Forelimb muscle (tissue), 1 donor: ENCODE measurements at places on chromosomes 11 and 22. TPM values are rescaled to one million over a fixed set of nuclear protein-coding genes. Genes with fewer than 3 reads are reported as not detected.

DNA sequence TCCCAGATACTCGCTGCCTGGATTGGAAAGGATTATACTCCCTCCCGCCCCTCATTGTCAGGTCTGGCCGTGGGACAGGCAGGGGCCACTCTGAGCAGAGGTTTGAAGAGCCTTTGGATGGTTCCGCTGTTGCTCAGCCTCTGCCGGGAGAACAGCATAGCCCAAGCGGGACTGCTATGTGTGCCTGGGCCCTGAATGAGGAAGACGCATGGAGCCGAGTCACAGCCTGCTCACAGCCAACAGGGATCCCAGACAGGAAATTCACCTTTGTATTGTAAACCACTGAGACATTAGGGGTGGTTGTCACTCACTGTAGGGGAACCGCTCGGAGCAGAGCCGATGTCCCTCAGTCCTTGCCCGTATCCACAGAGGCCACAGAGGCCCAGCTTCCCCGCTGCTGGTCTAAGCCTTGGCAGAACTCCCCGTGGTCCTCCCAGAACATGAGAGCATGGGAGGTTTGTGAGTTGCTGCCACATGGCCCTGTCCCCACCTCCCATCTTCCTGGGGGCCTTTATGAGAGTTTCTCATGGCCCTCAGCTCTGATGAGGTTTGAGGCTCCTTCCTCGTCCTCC lies 10.7 kb upstream of the FAM118A start:
- no peak for DNase-seq

GRCh38 chr22:42069801-42070516 lies 653 bp downstream of the NAGA start:
- DNase-seq, result no peak

GRCh38 chr11:63869683-63870082 lies 30.8 kb downstream of the MARK2 start:
- DNase-seq, result no peak

- no peak for DNase-seq
These were observed 164.7 kb upstream of the B3GAT1 start for GRCh38 chr11:134576721-134577171.

GRCh38 chr11:15662285-15662684 lies 547.6 kb downstream of the INSC start:
- DNase-seq, result no peak

- no peak for DNase-seq
These were observed 14.7 kb downstream of the MGAT3 start for GRCh38 chr22:39471381-39472141.

DNA sequence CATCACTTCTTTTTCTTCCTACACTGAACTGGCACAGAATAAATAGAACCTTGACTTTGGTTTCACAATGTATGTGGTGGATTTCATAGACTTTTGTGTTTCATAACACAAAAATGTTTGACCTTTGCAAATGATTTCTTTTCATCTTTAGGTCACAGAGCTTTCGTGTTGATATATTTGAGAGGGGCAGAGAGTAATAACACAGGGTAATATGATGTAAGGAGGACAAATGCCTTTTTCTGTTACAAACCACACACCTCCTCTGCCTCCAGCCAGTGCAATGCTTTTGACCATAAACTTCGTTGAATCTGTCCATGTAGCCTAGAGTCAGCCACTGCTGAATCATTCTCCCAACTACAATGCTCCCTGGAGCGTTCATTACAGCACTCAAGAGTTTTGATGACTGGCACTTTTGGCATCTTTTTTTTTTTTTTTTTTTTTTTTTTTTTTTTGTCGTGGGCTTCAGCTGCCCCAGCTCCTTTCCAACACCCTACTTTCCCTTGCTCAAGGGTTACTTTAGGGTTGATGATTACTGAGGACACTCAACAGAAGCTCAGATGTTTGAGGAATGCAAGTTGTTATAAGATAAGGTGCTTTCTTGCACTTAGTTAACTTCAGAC lies 11.4 kb upstream of the CAT start:
- DNase-seq, result no peak

- no peak for DNase-seq
These were observed 111.6 kb upstream of the BMAL1 start for GRCh38 chr11:13166036-13166435.

- no peak for DNase-seq
These were observed 2.8 kb downstream of the THRSP start for GRCh38 chr11:78066471-78066870.

- no peak for DNase-seq
These were observed 1.7 kb upstream of the NUDT8 start for GRCh38 chr11:67631411-67631810.

DNA sequence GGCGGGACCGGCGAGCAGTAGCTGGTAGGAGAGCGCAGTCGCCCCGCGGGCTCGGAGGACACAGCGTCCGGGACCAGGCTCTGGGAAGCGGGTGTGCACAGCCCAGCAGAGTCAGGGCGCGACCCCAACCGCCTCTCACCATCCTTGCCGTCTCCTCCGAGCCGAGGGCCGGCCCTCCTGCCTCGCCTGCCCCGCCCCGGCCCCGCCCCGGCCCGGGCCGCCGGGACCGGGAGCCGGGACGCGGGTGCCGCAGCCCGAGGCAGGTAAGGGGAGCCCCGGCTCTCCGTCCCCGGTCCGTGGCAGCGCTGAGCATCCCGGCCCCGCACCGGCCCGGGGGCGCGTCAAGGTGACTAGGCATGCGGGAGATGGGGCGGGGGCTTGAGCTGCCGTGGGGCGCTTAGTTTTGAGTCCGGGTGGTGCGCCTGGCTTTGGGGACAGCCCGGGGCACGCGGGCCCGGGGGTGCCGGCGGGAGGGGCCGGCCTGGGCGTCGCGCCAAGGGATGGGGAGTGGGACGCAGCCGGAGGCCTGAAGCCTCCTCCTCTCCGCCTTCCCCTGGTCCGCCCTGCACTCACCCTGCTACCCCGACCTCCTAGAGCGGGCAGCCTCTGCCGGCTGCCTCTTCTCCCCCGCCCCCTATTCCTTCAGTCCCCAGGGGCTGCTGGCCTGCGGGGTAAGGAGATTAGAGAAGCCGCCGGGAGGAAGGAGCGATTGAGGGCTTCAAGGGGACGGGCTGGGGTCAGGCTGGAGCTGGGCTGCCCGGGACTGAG lies at the start of gene ABCG4:
TSS of gene ABCG4 (plus strand) at position 35 of the 768 bp plus-strand sequence. CDS start 914 bp downstream, outside the sequence.
- DNase-seq, result no peak

DNA sequence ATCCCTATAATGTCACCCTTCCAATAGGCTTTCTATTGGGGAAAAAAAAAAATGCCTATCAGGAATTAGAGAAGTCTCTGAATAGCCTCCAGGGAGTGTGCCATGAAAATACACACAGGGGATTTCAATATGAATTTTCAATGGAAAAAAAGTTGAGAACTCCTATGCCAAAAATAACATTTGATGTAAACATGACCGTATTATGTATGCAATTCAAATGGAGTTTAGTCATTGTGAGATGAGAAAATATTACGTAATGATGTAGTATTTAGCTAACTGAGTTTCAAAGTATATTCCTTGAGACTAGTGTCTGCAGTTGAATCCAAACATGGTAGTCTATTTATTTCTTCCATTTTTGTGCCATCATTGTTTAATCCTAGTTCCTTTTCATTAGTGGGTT lies 182.3 kb downstream of the BLID start:
- DNase-seq, result no peak

DNA sequence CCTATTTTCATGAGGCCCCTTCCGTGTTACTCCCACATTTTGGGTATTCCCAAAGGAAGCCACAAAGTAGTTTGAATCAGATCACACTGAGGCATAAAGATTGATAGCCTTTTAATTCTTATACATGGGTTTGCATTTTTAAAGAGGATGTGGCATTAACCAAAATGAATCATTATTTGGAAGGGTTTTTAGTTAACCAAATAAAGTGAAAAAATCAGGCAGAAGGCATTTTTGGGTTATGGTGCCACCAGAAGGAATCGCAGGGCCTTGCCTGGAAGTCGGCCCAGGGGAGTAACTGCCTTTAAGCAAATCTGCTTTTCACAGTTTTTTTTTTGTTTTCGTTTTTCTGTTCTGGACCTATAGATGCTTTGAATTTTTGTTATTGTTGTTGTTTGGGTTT lies 55.4 kb downstream of the HSD17B12 start:
- no peak for DNase-seq

GRCh38 chr11:771617-772204 lies 5.6 kb downstream of the GATD1 start:
- DNase-seq, result no peak

GRCh38 chr22:35888181-35888870 lies 140.3 kb downstream of the RBFOX2 start:
- no peak for DNase-seq

DNA sequence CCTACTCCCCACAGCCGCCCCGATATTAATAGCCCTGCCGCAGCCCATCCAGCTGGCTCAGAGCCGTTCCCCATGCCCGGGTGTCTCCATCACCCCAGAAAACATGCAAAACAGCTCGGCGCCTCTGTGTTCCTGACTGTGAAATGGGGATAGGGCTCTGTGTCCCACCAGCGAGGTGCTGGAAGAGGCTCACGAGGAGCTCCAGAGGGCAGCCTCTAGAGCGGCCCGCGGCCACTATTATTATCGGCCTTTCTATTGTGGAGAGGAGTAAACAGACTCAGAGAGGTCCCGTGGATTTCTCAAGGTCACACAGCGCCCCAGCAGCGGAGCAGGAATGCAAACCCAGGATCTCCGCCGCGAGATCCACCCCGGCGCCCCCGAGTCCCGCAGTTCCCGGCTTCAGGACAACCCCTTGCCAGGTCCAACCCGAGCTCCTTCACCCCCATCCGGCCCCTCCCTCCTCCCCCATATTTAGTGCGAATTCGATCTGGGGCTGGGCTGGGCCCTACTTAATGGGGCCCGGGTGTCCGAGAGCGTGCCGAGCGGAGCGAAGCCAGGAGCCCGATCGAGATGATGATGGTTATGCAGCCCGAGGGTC lies at the start of gene ACTN3:
TSS of gene ACTN3 (plus strand) at position 536 of the 598 bp plus-strand sequence. CDS start at position 571, 35 bp downstream.
- no peak for DNase-seq

GRCh38 chr11:134248910-134249480 lies 4.2 kb downstream of the THYN1 start:
- no peak for DNase-seq

GRCh38 chr11:2694995-2695939 lies 4.5 kb downstream of the KCNQ1OT1 start:
- DNase-seq, result no peak

- no peak for DNase-seq
These were observed 79.7 kb upstream of the CARD18 start for GRCh38 chr11:105219269-105219668.

DNA sequence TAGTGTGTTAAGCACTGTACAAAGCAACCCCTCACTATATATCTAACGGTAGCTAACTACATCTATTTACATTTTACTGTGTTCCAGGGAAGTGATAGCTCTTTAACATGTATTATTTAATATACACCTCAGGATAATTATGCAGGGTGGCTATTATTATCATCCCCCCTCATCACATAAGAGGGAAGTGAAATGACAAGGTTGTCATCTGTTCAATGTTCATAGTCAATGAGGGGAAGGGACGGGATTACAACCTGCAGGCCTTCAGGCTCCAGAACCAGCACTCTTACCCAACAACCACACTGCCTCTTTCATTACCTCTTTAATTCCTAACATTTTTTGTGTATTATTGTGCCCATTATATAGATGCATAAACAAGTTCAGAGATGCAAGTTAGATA lies 238.7 kb upstream of the ANO3 start:
- no peak for DNase-seq

DNA sequence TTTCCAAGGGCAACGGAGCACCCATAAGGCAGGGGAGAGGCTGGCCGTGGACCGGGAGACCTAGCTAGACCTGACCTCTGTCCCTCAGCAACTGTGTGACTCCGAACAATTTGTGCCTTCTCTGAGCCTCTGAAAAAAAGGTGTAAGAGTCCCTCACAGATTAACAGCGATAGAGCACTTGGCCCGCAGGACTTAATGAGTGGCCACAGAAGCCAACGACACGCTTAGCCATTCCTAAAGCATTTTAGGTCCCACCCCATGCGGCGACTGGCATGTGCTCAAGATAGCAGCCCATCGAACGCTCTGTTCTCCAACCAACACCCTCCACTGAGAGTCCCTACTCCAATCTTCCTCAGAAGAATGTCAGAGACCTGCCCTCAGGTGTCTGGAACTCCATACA lies 1.5 kb downstream of the SULT4A1 start:
- DNase-seq, result no peak

DNA sequence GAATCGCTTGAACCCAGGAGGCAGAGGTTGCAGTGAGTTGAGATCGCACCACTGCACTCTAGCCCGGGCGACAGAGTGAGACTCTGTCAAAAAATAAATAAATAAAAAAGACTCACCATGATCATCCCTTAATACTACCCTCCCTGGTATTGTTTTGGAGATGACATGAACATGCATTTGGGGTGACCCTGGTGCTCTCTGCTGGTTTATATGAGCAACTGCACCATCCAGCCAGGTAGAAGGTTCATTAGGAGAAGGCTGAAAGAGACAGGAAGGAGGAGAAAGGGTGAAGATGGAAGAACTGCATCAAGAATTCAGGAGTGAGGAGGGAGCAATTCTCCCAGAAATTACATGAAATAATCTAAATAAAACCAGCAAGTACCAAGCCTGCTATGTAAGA lies 37.8 kb downstream of the SLC5A1 start:
- DNase-seq, result no peak

GRCh38 chr22:28497188-28497587 lies 182.5 kb downstream of the TTC28 start:
- no peak for DNase-seq

GRCh38 chr11:58807343-58807742 lies 37.2 kb downstream of the GLYATL2 start:
- no peak for DNase-seq

DNA sequence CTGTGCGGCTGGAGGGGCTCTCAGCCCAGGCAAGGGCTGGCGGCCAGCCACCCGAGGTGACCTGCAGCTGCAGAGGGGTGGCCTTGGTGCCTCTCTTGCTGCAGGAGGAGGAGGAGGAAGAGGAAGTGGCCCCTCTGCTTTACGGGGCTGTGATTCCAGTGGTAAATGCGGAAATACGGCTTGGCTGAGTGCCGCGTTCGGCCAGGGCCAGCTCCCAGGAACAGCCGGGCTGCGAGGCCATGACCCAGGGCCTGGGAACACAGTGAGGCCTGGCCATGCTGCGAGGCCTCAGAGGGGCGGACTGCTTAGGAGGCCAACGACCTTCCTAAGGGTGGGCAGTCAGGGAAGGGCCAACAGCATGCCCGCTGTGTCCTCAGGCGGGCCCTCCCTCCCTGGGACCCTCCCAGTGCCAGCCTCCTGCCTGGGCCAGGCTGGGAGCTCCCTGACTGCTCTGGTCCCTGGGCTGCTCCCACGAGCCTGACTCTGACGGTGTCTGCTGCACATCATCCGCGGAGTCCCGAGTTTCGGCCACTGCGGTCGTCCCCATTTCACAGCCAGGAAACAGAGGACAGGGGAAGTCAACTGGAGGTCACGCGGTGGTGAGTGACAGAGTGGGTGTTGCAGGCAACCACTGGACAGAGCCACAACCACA lies 20.8 kb upstream of the PPARA start:
- no peak for DNase-seq

GRCh38 chr11:76860539-76861475 lies at the start of gene ACER3:
Gene ACER3, plus strand, starts transcription at chr11:76860918. Its CDS starts 59 bp downstream, at chr11:76860977.
- DNase-seq, result peak; percentile 52

Gene SCUBE1
- 0.19 TPM for polyA plus RNA-seq

Gene CARNS1
- 73.3 TPM for polyA plus RNA-seq

Gene IFTAP
- polyA plus RNA-seq, result 43.2 TPM

Gene PVALB
- 22.8 TPM for polyA plus RNA-seq

Gene FAM180B
- 2.6 TPM for polyA plus RNA-seq

Gene ANO9
- polyA plus RNA-seq, result 0.20 TPM

Gene CRYBA4
- not detected for polyA plus RNA-seq

Gene OR8G5
- polyA plus RNA-seq, result not detected

Gene FGF19
- polyA plus RNA-seq, result 0.53 TPM

Gene SCGB1C1
- 0.34 TPM for polyA plus RNA-seq

Gene YPEL4
- polyA plus RNA-seq, result 2.1 TPM

Gene NCF4
- polyA plus RNA-seq, result 2.9 TPM

Gene CCDC15
- 3.0 TPM for polyA plus RNA-seq

Gene ANKK1
- polyA plus RNA-seq, result 0.16 TPM
